ENCODE measurements at places on chromosomes 2 and 18.

DNA sequence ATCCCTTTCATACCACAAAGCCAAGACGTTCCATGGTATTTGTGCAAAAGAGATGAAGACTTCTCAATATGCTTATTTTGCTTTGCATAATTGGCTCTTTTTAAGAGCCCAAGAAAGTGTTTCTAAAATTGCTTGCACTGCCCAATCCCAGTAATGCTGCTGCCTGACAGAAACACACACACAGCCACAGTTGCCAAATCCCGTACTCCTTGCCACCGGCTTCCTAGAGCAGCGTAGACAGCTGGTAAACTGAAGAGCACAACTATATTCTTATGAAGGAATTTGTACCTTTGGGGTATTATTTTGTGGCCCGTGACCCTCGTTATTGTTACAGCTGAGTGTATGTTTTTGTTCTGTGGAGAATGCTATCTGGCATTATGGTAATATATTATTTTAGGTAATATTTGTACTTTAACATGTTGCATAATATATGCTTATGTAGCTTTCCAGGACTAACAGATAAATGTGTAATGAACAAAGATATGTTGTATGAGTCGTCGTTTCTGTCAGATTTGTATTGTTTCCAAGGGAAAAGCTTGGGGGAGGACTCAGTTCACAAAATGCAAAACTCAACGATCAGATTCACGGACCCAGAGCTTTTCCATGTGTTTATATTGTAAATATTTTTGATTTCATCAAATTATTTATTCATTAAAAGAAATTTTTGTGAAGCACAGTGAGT lies 202.9 kb upstream of the RAB12 start:
- DNase-seq = no peak

DNA sequence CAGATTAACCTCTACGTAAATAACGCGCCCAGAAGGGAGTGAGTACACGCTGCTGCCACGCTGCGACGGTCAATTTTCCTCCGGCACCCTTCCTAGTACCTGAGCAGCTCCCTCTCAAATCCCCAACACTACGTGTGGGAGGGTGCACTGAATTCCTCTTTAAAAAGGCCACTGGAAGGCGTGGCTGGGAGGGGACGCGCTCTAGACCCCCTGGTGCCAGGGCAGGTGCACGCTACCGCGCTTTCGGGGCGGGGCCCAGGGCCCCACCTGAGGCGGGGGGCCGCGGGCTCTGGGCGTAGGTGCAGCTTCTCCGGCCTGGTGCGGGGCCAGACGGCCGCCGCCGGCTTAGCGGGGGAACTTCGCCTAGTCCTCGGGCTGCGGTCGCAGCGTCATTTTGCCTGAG lies 668 bp upstream of the ANKRD12 start:
- no peak for DNase-seq

GRCh38 chr18:22347606-22348511 lies 69.9 kb downstream of the CTAGE1 start:
- DNase-seq = no peak

GRCh38 chr18:79545736-79546171 lies 133.8 kb upstream of the CTDP1 start:
- no peak for DNase-seq

DNA sequence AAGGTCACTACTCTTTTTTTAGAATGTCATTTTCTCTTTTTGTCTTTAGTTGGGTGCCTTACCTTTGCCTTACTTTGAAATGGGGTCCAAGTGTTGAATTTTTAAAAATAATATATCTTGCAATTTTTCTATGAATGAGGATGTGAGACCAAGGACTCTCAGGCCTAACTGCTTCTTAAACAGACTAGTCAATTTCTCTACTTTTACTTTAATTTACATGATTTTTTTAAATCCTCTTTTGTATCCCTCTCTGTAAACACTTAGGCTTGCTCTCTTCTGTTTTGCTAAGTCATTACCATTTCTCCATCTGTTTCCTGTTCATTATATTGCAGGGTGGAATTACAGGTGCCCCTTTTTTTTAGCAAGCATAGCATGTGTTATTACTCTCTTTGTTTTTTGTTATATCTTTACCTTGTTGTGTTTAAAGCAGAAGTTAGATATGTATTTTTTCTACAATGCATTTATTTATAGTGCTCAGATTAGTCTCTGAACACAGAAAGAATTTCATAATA lies 261.8 kb downstream of the SPAG16 start:
- no peak for DNase-seq

DNA sequence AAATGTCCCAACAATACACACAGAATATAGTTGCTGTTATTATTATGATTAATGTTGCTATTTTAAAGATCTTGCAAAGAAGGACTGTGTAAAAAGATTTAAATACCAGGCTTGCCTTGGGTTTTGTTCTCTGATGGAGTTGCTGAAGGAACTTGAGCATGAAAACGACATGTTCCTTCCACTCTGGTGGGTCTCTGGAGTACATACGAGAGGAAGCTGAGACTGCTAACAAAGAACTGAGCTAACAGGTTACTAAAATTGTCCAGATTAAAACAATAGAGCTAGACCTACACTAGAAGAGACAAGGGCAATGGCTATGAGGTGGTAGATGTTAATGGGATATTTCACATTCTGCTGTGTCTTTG lies 612.2 kb downstream of the TSN start:
- DNase-seq = no peak

GRCh38 chr2:191845248-191845715 lies 1.6 kb downstream of the CAVIN2 start:
- no peak for DNase-seq

- no peak for DNase-seq
Measured at GRCh38 chr2:224072541-224073188, 33.6 kb upstream of the SERPINE2 start.

DNA sequence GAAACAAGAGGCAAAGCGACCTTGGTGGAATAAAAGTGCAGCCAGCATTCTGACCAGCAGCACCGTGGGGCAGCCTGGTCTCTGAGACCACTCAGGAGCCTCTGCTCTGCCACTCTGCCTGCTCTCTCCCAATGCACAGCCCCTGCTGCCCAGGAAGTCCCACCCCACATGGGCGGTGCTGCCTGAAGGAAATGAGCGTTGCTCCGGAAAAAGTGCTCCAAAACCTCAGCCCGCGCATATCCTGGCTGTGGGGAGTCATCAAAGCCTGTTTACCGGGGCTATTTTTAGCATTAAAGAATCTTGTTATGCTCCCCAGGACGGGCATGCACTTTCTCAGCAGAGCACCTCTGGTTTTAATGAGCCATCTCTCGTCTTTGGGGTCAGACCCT lies 54.5 kb downstream of the EPAS1 start:
- peak; percentile 71 for DNase-seq

GRCh38 chr2:111951486-111951885 lies 53.1 kb downstream of the MERTK start:
- DNase-seq = no peak

DNA sequence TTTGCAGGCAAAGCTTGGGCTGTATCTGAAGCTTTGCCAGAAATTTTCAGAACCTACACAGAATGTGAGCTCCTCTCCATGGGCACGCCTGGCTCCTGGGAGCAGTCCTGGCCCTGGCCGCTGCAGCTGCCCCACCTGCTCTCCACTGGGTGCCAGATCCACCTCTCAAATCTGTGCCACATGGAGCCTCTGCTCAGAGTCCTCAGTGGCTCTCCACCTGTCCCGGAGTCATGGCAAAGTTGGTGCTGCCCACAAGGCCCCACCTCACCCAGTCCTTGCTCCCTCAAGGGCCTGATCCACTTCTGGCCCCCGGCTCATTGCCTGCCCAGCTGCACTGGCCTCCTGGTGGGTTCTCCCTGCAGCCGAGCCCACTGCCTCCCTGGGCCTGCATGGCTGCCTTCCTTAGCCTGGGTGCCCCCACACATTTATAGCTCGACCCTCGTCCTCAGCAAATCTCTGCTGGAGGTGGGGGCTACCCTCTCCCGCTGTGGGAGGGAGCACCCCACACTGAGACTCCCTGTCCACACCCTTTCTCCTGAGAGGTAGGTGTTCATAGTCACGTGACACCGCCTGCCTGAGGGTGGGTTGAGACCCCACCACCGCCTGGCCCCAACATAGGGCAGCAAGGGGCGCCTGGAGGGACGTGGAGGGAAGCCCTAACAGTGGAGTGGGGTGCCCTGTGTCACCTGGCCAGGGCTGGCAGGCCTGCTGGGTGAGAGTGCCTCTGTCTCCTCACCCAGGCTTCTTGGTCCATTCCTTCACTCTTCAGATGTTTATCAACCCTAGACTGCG lies 224.1 kb downstream of the SH3RF3 start:
- DNase-seq = no peak

GRCh38 chr18:23365602-23366001 lies 87.5 kb upstream of the RIOK3 start:
- DNase-seq = no peak

- no peak for DNase-seq
Measured at GRCh38 chr2:199469514-199470360, 12.0 kb upstream of the SATB2 start.

Data from activated T-helper 2 cell treated with anti-CD3 and anti-CD28 coated beads, Interferon-gamma antibody, Interleukin-2, Interleukin-4, amounts not matched to agents 10 μg/mL and 5 μg/mL and 100 μg/mL, durations not matched to agents 14 hours and 24 hours and 36 hours (primary cell).